ENCODE measurements at places on chromosomes 11 and 22.

DNA sequence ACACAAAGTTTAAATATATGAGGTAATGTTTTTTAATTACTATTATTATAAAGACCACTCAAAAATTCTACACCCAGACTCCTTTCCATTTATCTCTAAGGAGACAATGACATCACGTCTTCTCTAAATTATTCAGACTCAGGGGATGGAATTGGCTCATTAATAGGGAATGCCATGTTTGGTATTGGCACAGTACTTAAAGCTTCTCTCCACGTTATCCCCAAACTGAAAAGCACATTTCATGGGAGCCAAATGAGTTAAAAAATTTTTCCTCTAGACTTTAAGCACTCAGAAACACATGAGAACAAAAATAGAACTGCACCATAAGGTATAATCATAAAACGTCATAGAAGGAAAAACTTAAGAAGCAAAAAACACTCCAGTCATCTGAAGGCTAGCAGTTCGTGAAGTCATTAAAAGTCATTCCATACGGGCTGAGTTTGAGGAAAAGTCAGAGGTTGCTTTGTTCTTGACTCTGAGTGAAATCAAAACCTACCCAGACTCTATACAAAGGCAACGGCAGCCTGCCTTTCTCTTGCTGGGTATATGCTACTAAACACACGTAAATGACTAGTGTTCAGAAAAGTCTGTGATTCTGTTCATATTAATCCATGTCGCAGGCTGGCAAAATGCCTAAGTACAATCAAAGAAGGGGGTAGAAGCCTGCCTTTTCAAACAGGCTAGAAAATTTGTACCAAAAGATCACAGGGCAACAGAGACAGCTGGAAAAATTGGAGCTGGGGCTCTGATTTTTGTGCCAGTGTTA lies 8.7 kb upstream of the MPPED2 start:
- DNase-seq, result no peak

DNA sequence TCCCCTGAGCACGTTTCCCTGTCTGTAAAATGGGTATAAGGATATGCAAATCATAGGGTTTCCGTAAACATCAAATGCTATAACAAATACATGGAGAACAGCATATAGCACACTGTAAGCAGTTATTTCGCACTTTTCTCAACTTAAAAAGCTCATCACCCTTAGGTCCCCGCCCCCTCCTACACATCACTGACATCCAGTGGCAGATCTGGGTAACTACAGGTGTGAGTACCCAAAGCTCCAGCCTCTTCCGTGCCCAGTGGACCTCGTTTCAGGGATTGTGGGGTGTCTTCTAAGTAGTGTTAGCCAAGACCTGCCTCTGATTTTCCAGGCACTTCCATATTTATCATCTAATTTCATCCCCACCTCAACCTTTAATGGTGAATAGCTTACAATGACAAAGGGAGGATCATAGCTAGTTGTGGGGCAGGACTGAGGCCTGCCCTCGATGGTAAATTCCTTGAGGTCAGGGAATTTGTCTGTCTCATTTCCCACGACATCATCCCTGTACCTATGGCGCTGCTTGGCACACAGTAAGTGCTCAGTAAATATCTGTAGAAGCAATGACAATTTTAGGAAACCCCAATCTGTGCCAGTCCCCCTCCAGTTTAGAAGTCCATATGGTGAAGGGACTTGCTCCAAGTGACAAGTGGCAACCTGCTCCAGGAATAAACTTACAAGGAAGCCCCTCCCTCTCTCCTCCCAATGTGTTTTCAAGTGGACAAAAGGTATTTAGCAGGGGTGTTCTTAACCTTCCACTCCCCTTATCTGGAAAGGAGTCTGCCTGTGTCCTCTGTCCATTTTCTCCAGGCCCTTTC lies 340.5 kb downstream of the TENM4 start:
- peak; percentile 19 for DNase-seq

GRCh38 chr11:2218031-2218633 lies 46.5 kb upstream of the TH start:
- no peak for DNase-seq

- no peak for DNase-seq
Observed at GRCh38 chr11:84372381-84372950, 1086.3 kb upstream of the CCDC90B start.

- no peak for DNase-seq
Observed at GRCh38 chr11:98616098-98616655, 404.6 kb upstream of the CNTN5 start.

DNA sequence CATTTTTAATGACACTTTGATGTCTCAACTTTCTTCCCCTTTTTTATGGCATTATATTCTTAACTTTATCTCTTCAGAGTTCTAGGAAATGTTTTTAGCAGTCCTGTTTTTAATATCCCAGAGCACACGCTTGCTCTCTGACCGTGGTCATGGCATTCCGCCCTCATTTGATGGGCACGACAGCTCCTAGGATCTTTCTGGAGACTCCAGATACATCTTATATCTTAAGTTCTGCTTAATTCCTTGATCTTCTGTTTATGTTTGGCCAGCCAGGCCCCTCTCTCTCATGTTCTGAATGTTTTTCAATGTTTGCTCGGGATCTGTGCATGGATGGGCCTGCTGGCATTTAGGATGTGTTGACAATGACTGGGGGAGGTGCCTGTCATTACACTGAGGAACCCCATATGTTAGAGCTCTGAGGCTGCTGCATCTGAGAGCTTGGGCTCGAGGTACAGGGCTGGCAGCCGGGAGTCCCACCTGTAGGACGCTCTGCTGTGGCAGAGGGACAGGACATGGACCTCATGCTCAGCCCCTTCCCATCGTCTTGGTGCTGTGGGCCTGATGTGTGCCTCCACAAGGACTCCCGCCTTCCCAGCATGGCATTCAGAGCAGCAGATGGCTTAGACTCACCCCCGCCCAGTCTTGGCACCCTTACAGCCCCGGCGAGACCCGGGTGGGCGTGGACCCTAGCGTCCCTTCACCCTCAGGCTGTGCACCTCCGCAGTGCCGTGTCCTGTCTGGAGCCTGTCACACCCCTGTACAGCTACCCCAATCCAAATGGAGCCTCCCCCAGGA lies 75.0 kb downstream of the CDKN1C start:
- no peak for DNase-seq

- no peak for DNase-seq
Observed at GRCh38 chr22:35418088-35418487, 18.1 kb downstream of the MCM5 start.

- DNase-seq, result no peak
Observed at GRCh38 chr11:1123970-1124369, 33.8 kb upstream of the MUC5AC start.

DNA sequence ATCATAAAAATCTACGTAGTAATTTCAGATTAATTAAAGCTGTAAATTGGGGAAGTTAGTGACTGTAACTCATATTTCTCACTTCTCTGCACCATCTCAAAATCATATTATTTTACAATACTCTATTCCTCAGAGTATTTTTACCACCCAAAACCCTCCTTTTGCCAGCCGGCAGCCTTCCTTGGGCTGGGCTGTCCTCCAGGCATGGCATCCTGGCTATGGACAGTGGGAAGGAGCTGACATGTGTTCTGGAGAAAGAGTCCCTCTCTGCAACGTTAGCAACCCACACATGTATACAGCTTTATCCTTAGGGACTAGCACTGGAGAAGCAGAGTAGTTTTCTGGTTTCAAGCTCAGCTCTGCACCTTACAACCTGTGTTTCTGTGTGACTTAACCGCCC lies 86.8 kb downstream of the DSCAML1 start:
- no peak for DNase-seq

DNA sequence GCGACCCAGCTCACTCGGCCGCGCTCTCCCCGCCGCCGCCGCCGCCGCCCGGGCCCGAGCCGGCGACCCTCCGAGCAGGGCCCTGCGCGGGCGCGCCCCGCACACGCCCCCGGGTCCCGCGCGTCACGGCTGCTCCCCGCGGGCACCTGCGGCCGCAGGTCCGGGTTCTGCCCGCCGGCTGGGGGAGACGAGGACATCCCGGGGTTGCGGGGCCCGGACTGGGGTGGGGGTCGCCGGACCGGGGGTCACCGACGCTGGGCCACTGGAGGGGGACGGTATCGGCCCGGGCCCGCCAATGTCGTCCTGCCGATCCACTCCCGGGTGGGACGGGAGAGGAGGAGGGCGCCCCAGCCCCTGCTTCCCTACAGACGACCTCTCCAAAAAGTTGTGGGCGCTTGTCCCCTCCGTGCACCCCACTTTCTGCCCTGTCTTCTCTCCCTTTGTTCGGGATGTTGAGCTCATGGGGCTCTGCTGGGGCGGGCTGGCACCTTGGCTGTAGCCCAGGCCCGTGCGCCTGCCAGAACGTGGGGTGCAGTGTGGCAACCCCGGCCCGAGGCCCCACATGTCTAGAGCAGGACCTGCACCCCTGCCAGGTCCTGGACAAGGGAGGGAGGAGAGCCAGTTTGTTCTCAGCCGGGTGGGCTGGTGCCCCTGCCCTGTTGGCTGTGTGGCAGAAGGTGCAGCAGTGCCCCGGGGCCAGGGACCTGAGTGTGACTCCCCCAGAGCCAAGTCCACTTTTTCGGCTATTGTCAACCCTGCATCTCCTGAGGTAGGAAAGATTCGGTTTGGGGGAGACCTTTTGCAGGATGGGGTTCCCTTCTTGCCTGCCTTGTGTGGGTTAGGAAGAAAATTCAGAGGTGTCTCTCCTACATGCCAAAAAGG lies 40.2 kb upstream of the CELSR1 start:
- no peak for DNase-seq

DNA sequence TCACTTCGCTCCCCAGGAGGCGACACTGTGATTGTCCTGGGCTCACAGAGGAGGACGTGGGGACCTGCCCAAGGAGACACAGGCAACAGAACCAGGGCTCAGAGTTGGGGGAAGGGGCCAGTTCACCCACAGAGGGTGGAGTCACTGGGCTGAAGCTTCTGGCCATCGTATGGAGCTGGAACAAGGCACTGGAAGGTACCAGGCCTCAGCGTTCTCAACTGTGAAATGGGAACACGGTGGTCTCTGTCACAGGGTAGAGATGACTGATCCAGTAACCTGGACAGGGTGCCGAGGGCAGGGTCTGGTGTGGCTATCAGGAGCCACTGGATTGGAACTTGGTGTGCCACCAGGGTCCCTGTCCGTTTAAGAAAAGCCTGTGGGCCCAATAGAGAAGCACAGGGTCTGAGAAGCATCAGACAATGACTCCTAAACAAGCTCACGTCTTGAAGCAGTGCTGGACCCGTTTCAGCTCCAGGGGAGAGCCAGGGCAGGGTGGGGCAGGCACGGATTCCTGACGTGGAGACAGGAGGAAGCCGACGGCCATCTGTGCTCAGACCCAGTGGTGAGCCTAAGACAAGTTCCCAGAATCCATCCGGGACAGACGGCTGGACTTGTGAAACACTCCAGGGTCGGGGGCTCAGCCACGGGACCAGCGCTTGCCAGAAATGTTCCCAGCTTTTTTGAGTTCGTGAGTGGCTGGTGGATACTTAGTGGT lies 25.0 kb upstream of the KCNQ1OT1 start:
- DNase-seq, result no peak

- no peak for DNase-seq
Observed at GRCh38 chr22:43094085-43094484, 4.9 kb upstream of the TTLL1 start.

- no peak for DNase-seq
Observed at GRCh38 chr22:38504731-38505540, 1.2 kb downstream of the DDX17 start.

DNA sequence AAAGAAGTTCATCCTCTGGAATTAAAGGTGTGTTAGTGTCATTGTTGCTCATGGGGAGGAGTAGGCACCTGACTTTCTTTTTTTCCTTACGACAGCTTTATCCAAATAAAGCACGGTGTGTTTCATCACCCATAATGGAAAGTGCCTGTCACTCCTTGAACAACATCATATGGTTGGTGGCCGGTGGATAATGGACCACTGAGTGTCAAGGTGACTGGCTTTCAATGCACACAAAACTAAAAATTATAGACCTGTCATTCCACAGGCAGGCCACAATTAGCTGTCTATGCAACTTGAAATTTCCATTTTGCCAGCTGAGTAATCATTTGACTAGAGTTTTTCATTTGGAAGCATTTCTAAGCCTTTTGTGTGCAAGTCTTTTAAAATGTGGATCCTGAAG lies 45.0 kb upstream of the MPPED2 start:
- DNase-seq, result no peak

DNA sequence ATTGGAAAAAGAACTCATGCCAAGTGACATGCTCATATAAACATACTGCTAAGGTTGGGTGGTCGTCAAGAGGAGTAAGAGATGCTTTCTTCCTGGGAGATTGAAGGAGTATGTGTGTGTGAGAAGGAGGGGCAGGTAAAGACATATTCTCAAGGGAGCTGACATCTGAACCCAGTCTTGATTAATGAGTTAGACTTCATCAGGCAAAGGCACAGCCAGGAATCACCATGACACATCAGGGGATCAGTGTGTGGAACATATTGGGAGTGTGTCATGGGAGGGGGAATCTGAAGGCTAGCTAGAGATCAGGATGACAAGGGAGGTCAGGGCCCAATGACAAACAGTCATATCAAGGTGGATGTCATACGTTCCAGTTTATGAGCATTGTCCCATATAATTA lies 14.9 kb downstream of the CNTF start:
- no peak for DNase-seq

DNA sequence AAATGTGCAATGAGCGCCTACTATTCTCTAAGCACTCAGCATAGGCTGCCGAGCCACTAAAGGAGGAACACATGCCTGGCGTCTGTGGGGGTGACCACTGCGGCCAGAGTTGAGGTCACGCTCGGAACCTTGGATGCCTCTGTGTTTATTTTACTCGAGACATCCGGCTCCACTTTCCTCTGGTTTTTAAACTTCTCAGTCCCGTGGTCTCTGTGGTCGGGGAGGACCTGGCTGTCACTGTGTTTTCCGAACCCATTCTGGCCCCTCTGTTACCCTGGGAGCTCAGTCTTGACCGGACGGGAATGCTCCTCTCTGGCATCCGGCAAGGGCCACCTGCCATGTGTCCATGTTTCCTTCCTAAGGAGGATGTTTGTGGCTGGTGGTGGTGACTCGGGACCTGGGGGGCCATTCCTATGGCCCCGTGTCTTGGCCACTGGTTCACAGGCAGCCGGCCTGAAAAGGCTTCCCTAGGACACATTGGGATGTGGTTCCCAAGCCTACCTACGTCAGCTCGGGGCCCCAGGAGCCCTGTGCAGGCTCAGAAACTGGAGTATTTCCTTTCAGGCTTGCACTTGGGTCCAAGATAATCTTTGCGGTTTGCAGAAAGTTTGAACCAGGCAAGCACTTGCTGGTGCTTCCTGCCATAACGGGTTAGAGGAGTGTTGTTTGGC lies 46.7 kb upstream of the PARVG start:
- DNase-seq, result no peak

- DNase-seq, result no peak
Observed at GRCh38 chr11:102317768-102318103, 452 bp downstream of the BIRC3 start.
